HepG2 (cell line): ENCODE measurements at places on chromosomes 11 and 22. TPM values are rescaled to one million over a fixed set of nuclear protein-coding genes. Genes with fewer than 3 reads are reported as not detected.

The OR52H1 gene
- polyA plus RNA-seq = not detected in 2 replicates

The VPREB1 gene
- polyA plus RNA-seq = not detected in 2 replicates

The A4GALT gene
- polyA plus RNA-seq = 1.1 and 2.7 TPM in 2 replicates

The ELF5 gene
- polyA plus RNA-seq = 0.21 and 0.51 TPM in 2 replicates

The KRTAP5-9 gene
- 0.42 TPM in 1 of 2 replicates, not detected in the other for polyA plus RNA-seq

The IL17REL gene
- polyA plus RNA-seq = not detected in 2 replicates

The B3GAT1 gene
- not detected in 2 replicates for polyA plus RNA-seq

DNA sequence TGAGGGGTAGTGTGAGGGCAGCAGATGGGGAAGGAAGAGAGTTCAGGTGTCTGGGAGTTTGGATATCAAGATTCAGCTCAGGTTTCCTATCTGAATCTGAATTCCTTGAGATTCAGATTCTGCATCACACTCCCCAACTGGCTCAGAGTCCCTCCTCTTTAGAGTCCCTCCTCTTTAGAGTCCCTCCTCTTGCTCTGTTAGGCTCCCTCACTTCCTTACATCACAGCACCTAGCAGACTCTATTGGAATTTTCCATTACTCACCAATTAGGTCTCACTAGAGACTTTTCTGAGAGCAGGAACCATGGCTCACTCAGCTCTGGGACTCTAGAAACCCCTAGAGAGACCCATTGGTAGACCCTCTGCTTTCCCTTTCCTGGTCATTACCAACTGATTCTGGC is 303.4 kb upstream of the SYN3 start:
- no peak for DNase-seq

GRCh38 chr11:62958547-62959421 is 26.0 kb downstream of the SLC22A6 start:
- DNase-seq = no peak

- no peak for DNase-seq
Measured at GRCh38 chr11:78926633-78927338, 352.1 kb upstream of the NARS2 start.

GRCh38 chr11:84247926-84248325 is 961.8 kb upstream of the CCDC90B start:
- DNase-seq = no peak

- no peak for DNase-seq
Measured at GRCh38 chr22:50670513-50670912, 2.1 kb upstream of the SHANK3 start.

GRCh38 chr11:95575517-95575916 is 214.1 kb downstream of the FAM76B start:
- no peak for DNase-seq

GRCh38 chr11:113278925-113279324 is 35.5 kb upstream of the TTC12 start:
- DNase-seq = no peak
